ENCODE measurements at places on chromosomes 1 and 21.
A peak's percentile ranks its signal among the peaks of the same experiment; 100 is the strongest.

GRCh38 chr1:172383536-172383935, 36.9 kb upstream of the C1orf105 start:
- DNase-seq, result no peak

DNA sequence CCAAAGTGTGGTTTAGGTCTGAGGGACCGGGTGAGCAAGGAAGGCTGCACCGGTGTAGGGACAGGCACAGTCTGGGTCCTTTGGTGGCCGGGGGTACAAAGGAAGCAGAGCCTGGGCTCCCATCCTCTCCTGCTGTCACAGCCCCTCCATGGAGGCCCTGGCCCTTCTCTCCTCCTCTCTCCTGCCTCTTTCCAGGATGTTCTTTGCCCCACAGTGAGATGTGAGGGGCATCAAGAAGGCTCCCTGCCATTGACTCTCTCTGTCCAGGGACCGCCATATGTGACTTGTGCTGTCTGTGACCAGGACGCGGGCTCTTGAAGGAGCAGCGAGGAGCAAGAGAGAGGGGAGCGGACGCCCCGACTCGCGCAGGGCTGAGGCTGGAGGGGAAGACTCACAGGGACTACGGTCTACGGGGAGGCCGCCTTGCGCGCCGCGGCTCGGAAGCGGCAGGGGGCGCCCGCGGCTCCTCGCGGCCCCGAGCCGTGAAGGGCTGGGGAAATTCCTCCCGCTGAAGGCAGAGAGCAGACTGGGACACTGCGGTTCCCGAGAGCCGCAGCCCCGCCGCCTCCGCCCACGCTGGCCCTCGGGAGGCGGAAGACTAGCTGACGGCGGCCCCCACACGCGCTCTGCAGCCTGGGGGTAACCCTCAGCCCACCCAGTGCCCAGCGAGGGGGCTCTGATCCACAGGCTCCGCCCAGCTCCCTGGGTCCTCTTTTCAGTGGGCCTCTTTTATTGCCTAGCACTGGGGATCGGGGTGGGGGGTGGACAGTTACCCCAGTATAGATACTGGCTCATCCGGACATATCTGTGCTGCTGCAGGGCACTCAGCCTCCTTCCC, 40.8 kb downstream of the MAB21L3 start:
- peak; percentile 85 for DNase-seq

DNA sequence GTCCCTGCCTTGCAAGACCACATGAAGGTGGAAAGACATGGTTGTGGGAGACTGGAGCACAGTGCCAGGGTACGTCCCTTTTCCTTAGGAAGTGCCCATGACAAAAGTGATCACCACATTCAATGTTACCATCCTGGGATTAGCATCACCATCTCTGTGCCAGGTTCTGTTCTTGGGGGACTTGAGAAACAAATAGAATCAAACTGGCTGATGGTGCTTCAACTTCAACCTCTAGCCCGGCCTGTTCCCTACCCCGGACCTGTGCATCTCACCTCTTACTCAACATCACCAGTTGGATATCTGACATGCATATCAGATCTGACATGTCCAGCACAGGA, 153.3 kb downstream of the GRIK3 start:
- no peak for DNase-seq

- DNase-seq, result no peak
Observed at GRCh38 chr1:147791876-147792275, 31.5 kb upstream of the GJA5 start.

DNA sequence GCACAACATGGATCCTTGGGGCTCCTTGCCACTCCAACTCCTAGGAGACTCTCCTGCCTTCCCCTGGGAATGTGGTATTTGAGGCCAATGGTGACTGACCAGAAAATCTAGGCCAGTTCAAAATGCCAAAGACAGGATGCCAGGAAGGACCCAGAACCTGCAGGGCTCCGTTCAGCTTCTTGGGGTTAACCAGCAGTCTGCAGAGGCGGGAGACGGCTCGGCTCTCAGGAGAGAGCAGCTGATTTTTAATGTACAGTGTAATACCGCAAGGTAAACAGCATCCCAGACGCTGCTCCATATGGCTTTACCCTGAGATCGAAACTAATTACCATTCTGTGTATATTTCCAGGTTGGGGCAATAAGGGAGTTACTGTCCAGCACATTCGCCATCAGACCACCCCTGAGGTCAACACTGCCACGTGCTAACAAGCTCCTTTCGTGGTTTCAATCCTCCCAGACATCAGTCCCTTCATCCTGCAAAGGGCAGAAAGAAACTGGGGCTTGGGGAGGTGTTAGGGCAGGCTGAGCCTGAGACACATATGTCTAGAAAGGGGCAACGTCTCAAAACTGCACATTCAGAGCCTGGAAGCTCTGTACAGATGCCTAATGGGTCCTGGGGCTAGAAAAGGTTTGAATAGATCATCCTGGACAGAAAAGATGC, 16.7 kb downstream of the ITPKB start:
- no peak for DNase-seq

DNA sequence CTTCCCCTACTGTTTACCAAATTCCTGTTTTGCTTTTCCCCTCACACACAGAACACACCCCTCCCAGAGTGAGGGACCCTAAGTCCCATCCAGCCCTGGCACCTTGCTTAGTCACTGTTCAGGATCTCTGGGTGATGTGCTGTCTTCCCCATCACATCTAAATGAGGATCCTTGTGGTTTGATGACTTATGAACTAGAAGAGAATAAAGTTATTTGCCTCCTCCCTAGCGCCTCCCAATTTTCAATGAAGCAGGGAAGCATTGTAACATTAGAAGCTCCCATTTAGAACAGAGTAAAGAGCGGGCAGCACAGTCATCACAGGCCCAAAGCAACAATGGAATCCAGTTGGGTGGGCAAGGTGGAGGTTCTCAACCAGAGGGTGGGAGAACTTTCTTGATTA, 27.0 kb downstream of the DISC1 start:
- no peak for DNase-seq

DNA sequence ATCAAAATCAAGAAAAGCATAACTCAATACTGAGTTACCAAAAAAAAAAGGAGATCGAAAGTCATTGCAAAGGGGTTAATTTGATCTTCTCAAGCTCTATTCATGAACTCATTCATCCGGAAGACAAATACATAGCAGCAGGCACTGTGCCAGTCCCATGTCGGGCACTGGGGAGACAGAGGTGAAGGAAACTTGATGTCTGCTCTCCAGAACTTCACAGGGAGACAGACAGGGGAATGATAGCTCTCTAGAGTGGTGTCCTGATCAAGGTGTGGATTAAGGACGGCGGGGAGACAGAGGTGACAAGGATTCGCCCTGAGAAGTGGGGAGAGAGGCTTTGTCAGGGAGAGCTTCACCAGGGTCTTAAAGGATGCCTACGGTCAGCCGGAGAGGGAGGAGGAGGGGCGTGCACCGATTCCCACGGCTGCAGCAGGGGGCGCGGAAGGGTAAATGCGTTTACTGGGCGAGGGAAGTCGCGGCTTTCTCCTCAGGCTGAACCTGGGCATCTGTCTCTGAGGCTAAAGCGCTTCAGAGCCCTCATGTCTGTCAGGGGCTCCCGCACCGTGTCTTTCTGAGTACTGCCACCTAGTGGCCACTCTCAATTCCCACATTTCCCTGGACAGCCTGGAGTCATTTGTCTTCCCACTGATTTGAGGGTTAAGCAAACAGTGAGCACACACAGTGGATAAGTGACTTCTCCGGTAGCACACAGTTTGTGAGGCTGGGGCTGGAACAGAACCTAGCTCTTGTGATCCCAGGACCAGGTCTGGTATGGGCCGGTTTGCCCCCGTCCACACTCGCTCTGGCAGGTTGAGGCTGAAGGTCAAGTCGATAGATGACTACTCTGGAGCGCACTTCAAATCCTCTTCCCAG, 152.8 kb downstream of the TENT5C start:
- DNase-seq, result peak; percentile 76

- no peak for DNase-seq
Observed at GRCh38 chr21:40732253-40733023, 114.5 kb downstream of the DSCAM start.

DNA sequence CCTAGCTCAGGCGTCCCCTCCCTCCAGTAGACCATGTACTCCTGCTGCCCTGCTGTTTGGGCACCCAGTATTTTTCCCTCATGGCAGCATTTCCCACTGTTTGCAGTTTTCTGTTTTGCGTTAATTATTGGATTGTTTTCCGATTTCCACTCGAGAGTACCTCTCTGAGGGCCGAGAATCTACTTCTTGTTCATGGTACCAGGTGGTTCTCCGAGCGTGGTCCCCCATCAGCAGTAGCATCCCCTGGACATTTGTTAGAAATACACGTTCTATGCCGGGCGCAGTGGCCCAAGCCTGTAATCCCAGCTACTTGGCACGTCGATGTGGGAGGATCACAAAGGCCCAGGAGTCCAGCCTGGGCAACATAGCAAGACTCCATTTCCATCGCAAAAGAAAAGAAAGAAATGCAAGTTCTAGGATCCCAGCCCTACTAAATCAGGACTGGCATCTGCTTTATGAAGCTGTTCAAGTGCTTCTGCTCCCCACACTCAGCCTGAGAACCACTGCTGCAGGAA, 690 bp downstream of the RRP1 start:
- no peak for DNase-seq

- no peak for DNase-seq
Observed at GRCh38 chr1:227356620-227357146, 38.4 kb upstream of the CDC42BPA start.

DNA sequence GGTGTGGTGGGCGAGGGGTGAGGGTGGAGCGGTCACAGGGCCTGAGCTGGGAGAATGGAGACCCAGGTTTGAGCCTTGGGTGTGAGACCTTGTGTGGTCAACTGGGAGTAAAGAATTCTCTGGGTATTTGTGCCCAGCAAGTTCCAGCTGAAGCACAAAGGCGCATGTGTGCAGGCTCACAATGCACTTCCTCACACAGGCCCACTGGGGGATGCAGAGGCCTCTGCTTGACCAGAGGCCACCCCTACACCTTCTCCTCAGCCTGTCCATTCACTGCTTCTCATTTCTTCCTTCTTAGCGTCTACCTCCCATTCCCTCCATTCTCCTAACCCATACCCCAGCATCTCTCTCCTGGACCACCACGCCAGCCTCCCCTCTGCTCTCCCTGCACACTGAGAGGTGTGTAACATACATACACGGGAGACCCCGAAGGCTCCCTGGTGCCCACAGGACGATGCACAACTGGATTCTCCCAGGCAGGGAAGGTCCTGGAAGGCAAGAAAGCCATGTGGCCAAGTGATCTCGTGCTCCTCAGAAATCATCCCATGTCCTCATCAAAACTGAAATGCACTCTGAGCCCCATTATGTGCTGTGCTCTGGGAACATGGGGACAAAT, 12.3 kb upstream of the TTC39A start:
- DNase-seq, result no peak

DNA sequence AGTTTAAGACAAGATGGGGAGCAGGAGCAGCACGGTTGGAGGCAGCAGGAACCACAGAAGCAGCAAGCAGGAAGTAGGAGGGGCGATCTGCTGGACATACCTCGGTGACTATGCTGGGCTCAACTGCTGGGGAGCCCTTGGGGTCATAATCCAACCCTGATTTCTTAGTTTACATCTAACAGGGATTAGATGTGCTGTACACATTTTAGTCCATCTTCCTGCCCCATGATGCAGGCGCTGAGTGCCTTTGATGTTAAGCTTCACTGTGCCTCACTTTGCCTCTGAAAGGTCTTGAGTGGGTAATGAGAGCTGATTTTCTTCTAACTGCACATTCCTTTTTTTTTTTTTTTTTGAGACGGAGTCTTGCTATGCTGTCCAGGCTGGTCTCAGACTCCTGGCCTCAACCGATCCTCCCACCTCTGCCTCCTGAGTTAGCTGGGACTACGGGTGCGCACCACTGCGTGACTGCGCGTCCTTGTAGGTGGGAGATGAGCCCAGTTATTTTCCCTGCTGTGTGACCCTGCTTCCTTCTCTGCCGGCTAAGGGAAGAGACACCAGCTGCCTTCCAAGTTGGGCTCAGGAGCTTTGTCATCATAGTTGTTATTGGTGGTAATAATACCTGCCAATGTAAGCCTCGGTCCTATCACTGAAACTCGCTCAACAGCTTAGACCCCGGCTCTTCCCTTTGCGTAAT, 1.1 kb upstream of the RCAN3 start:
- peak; percentile 73 for DNase-seq

DNA sequence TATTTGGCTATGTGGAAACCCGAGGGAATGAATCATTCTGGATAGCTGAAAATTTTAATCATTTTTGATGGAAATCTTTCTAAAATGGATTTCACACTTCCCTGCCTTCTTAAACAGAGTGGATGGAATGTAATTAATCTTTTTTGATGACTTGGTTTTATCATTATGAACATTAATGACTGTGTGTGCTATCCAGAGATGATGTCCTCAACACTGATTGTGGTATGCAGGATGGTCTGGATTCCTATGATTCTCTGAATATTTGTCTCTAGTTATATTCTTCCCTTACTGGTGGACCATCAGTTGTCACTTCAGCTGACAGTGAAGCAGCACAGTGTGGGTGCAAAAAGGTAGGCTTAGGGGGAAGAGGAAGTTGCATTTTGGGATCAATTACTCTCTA, 513.5 kb downstream of the LMO4 start:
- no peak for DNase-seq

- DNase-seq, result no peak
Observed at GRCh38 chr21:30233228-30234020, 17.5 kb upstream of the CLDN8 start.

DNA sequence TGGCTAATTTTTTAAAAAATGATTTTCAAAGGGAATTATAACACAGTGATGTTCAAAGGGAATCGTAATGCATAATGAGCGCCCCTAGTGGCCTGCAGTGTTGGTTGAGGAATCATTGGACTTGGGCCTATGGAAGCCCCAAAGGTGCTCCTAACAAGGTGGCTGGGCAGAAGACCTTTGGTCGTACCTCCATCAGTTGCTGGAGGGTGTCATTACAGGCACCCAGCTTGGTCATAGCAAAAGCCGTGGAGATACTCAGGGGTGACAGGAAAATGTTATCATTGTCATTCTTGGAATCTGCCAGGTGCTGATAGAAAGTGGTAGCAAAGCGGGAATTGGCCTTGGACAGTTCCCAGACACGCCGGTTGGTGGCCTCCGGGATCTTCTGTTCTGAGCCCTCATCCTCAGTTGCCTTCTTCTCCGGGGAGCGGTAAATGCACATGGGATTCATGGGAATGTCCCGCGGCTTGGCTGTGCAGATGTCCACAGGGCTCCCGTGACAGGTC, 2.7 kb downstream of the SERPINC1 start:
- peak; percentile 50 for DNase-seq

DNA sequence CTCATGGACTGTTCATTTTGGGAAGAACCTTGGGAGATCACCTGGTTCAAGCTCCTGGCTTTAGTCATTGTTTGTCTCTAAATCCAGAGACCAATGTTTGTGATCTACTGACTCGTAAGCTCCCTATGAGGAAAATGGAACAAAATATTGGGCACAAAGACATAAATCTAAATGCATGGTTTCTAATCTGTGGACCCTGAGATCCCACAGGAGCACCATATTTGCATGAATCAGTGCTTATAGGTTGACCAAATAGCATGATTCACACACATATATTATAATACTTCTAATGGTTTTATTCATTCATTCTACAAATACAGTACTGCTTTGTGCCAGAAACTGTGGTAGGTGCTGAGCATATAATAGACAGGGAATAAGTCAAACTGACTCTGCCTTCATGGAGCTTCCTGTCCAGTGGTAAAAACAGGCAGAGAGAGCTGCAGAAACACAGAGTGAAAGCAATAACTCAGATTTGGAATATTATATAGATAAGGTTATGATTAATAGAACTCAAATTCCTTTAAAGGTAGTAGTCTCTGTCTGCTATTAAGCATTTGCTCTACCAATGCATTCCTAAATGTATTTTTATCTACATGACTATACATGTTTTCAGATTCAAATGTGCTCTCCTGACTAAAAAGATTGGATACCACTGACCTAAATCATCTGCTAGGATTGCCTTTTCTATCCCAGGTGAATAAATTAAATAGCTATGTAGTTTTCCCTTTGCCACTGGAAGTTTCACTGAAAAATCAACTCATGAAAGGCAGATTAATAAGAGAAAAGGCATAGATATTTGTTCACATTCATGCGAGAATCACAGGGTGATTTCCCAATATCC, 198.6 kb upstream of the CAMK1G start:
- no peak for DNase-seq
